ENCODE measurements at places on chromosomes 7 and 10.

- DNase-seq = no peak
Measured at GRCh38 chr7:36284456-36285090, 105.1 kb upstream of the ANLN start.

DNA sequence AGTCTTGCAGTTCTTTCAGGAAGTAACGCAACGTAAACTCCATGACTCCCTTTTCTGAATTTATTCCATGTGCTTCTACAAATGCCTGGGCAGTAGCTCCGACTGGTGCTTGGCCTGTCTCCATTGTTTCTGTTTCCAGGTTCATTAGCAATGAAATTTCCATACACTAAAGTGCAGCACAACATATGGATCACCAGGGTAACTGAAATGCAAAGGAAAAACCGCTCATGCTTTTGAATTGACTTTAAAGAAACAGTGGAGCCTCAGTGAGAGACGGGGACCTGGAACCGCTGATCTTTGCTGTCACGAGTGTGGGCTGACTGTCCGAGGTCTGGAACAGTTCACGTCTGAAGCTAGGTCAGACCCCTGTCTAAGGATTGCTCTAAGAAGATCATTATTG, 126.5 kb upstream of the IGFBP3 start:
- no peak for DNase-seq

- no peak for DNase-seq
Measured at GRCh38 chr10:66591865-66592264, 334.0 kb upstream of the LRRTM3 start.

DNA sequence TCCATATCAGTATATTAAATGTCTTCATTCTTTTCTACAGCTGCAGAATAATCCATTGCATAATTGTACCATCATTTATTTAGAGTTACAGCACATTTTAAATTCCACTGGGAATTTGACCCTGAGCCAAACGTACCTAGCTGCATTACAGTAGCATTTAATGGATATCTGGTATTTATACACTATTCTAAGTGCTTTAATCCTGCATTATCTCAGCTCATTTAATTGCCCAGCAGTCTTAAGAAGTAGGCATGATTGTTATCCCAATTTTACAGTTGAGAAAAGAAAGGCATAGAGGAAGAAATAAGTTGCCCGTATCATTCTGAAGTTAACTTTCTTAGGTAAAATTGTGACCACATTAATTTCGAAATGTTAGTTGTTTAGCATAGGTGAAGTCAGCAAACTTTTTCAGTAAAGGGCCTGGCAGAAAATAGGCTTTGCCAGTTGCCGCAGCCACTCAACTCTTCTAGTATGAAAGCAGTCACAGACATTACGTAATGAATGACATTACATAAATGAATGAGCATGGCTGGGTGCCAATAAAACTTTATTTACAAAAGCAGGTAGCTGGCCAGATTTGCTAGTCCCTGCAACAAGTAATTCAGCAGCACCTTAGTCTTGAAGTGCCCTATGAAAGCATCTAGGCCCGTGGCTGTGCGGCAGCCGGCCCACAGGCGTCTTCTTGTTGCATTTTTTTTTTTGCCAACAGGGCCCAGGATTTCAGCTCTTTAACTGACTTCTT, 30.0 kb downstream of the GUSB start:
- no peak for DNase-seq

- DNase-seq = peak; percentile 89
Measured at GRCh38 chr10:88979153-88979562, 11.4 kb upstream of the FAS start.

- no peak for DNase-seq
Measured at GRCh38 chr7:40276061-40276460, 141.3 kb downstream of the SUGCT start.

DNA sequence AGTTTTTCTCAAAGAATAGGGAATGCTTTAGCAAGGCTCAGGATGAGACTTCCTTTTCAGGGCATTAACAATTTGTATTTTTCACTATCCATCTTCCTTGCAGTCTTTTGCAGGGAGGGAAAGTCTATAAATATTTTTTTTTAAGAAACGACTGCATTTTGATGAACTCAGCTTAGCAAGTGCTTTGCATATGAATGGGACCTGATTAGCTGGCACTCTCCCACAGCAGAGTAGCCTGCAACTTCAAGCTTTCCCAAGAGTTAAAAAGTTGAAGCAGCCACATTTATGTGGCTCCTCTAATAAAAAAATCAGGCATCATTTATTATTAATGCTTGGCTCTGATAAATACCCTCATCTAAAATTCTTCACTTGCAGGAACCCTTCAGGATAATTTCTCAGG, 134.0 kb downstream of the GRID1 start:
- DNase-seq = no peak

DNA sequence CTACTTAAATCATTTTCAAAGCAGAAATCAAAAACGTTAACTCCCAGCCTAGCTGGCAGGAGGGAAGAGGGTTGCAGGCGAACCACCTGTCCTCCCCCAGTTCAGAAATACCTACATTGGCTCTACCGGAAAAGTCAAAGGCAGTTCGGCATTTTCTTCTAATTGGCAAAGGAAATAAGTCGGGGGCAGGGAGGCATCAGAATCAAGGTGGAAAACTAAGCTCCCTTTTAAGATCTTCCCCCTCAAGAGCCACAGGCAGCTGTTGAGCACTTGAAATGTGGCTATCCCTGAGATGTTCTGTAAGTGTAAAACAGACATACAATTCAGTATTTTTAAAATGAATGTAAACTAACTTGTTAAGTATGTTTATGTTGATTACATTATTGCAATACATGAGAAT, 957 bp upstream of the ELMO1 start:
- DNase-seq = no peak

- no peak for DNase-seq
Measured at GRCh38 chr7:97075928-97076327, 41.6 kb upstream of the SDHAF3 start.

GRCh38 chr10:33721509-33721908, 387.0 kb upstream of the NRP1 start:
- DNase-seq = no peak

DNA sequence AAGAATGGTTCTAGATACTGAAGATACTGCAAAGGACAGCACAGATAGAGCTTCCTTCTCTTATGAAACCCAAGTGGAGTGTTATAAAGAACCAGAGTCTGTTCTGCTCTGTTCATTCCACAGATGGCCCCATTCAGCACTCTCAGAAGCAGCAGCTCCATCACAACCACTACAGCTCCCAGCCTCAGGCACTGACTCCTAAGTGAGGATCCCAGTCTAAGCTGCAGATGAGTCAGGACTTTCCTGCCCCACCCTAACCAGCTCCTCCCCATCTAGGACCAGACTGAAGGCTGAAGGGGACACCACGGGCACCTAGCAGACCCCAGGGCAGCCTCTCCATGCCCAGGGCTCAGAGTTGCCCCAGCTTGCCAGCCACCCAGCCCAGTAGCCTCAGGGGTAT, 379.8 kb downstream of the GRID1 start:
- DNase-seq = no peak

DNA sequence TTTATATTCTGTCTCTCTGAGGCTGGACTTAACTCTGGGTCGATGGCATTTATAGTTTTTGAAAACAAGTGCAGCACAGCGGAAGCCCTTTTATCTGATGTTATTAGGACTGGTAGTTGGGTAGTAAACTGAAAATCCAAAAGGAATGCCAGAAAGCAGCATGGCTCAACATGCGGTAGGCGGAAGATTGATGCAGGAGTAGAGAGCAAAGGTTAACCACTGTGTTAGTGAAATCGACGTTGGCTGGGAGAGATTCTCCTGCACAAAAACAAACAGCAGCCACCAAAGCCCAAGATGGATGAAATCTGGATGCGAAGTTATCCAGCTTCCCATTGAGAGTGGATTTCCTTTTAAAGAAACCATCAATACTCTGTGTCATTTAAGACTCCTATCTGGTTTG, 54.5 kb upstream of the EMX2 start:
- no peak for DNase-seq

- DNase-seq = peak; percentile 89
Measured at GRCh38 chr10:50326757-50327701, 75.7 kb upstream of the ASAH2 start.

DNA sequence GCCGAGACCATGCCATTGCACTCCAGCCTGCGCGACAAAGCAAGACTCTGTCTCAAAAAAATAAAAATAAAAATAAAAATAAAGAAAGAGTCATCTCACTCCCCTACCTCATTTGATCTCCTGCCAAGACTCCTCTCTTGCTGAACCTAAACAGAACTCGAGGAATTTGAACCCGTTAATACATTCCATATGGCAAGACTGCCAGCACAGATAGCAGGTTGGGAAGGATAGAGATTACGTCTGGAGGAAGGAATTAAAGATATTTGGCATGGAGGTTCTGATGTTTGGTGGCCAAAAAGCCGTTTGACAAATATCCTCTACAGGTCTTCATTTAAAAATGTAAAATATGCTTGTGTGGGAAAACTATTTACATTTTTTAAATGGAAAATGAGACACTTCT, 549.6 kb downstream of the HTR7 start:
- no peak for DNase-seq

DNA sequence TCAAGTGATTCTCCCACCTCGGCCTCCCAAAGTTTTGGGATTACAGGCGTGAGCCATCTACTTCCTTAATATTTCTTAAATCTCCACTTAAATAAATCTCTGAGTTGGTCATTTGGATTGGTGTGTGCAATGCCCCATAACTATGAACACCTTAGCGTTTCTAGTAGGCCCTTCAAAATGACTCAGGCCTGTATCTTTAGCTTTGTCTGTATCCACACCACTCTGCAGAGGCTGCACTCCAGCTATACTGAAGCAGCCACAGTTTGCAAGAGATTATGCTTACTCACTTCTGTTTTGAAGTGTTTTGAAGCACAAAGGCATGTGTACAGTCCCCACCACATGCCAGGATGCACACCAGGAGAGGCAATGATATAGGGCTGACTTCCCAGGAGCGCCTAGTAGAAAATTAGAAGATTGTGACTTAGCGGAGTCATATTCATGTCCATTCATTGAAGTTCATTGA, 2.4 kb upstream of the ST7 start:
- no peak for DNase-seq

GRCh38 chr7:47941136-47941844, 7.0 kb downstream of the PKD1L1 start:
- peak; percentile 87 for DNase-seq

- DNase-seq = no peak
Measured at GRCh38 chr10:62761115-62761514, 43.4 kb upstream of the ADO start.

- peak; percentile 75 for DNase-seq
Measured at GRCh38 chr10:75399461-75400162, 2.0 kb downstream of the ZNF503 start.

DNA sequence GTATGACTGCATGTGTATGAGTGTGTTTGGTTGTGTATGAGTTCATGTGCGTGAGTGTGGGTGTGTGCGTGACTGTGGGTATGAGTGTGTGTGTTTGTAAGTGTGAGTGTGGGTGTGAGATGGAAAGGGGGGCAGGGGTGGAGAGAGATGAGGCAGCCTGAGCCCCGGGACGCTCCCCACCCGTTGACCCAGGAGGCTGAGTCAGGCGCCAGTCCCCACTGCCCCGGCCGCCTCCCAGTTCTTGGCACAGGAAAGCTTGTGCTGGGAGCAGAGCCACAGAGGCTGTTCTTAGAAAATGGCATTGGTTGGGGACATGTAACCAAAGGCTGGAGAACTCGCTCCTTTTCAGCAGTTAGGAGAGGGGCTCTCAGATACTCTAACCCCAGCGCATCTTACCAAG, 27.8 kb upstream of the NUB1 start:
- no peak for DNase-seq

GRCh38 chr7:3043544-3044371, at the start of gene CARD11:
Gene CARD11, minus strand, starts transcription at chr7:3043867. Its CDS starts 85,361 bp downstream, at chr7:2958506.
- no peak for DNase-seq

DNA sequence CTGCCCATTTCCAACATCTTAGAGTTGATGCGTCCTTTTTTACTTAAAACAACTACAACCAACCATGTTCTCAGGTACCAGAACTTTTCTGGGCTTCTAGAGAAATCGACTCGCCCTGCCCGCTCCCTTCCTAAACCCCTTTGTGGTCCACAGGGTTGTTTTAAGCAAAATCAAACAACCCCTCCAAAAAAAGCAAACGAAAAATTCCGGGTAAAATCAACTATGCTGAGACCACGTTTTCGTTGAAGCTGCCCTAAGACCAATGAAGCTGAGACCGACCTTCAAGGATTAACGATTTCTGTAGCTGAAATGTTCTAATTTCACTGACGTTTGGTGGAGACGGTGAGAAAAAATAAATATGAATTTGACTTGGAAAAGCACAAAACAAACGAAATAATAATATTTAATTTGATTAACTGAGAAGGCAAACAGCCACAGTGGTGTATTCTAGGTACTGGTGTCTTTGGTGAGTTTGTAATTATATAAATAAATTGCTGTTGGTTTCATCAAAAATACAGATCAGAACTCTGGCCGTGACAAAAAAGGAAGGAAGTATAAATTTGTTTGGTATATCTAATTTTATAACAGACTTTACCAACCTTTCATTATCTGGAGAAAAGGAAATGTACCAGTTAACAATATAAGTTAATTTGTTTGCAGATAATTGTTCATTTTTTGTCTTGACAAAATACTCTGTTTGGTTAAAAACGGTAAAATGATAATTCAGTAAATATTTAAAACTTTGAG, 4.7 kb upstream of the IGF2BP3 start:
- no peak for DNase-seq

All from fibroblast of gingiva (primary cell).